ENCODE measurements at places on chromosomes 6 and 20. TPM values are rescaled to one million over a fixed set of nuclear protein-coding genes. Genes with fewer than 3 reads are reported as not detected.

Gene PHACTR3
- total RNA-seq: not detected

Gene PTPRK
- 1.0 TPM for total RNA-seq

Gene GPSM3
- 202 TPM for total RNA-seq

Gene FBXO30
- 4.1 TPM for total RNA-seq

Gene CAPN11
- total RNA-seq: not detected

Gene SMLR1
- not detected for total RNA-seq

Gene TP53INP2
- 60.9 TPM for total RNA-seq

Gene THEMIS
- 22.8 TPM for total RNA-seq

Gene EYS
- total RNA-seq: not detected

Gene FOXS1
- total RNA-seq: not detected

Gene COL19A1
- 0.17 TPM for total RNA-seq

Gene ARFGEF3
- total RNA-seq: not detected

Gene AGER
- total RNA-seq: 27.8 TPM

Gene SPEF1
- total RNA-seq: not detected

All from CD4-positive, CD25-positive, alpha-beta regulatory T cell (primary cell).